Neural progenitor cell (in vitro differentiated cells): ENCODE measurements at places on chromosomes 12 and 14. TPM values are rescaled to one million over a fixed set of nuclear protein-coding genes. Genes with fewer than 3 reads are reported as not detected.
A peak's percentile ranks its signal among the peaks of the same experiment; 100 is the strongest.

The FAM234B gene
- 20.8 and 23.1 TPM in 2 replicates for total RNA-seq

The DHRS1 gene
- 19.7 and 27.4 TPM in 2 replicates for total RNA-seq

The CLEC4D gene
- 0.19 TPM in 2 replicates for total RNA-seq

The SDS gene
- 0.74 TPM in 1 of 2 replicates, not detected in the other for total RNA-seq

The ETFBKMT gene
- 1.5 and 2.7 TPM in 2 replicates for total RNA-seq

The GON7 gene
- total RNA-seq, result 11.2 and 24.6 TPM in 2 replicates

The SRRM4 gene
- total RNA-seq, result 0.07 and 0.34 TPM in 2 replicates

The FLVCR2 gene
- total RNA-seq, result 1.7 and 2.8 TPM in 2 replicates

The TSHR gene
- not detected in 2 replicates for total RNA-seq

The PTPRR gene
- total RNA-seq, result 0.19 TPM in 1 of 2 replicates, not detected in the other

The CPNE6 gene
- not detected in 2 replicates for total RNA-seq

DNA sequence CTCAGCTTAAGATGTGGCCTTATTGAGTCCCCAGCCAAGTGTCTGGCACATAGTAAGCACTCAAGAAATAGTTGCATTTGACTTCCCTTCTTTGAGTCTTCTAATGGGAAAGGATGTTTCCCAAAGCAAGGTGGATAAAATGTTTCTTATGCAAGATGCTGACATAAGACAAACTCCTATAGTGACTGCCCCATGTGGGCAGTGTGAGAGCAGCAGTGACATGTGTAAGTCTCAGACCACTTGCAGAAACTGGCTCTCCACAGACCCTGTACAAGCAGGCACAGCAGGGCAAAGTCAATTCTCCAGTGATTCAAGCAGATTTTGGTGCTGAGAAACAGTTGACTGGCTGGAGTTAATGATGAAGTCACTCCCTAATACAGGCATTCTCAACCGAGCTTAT is 255.3 kb downstream of the ANO2 start:
- no peaks in the 10 kb centered on the region for H3K36me3 ChIP-seq
- no peaks in the 10 kb centered on the region for H3K27me3 ChIP-seq
- H3K4me3 ChIP-seq, result no peak overlapping the region
- no peak overlapping the region for H3K27ac ChIP-seq

- no peaks in the 10 kb centered on the region for H3K36me3 ChIP-seq
- no peak overlapping the region for H3K27ac ChIP-seq
- peaks cover 21% of the 10 kb centered on the region for H3K4me1 ChIP-seq
- peak overlapping the region; percentile 91 for H3K4me3 ChIP-seq
- DNase-seq, result no peak
Measured at GRCh38 chr12:32897281-32897610, 669 bp upstream of the PKP2 start.

- no peak overlapping the region for H3K4me3 ChIP-seq
- no peak overlapping the region for H3K27ac ChIP-seq
- H3K27me3 ChIP-seq, result no peaks in the 10 kb centered on the region
- H3K4me1 ChIP-seq, result no peaks in the 10 kb centered on the region
Measured at GRCh38 chr12:104313568-104314241, 10.2 kb downstream of the EID3 start.

DNA sequence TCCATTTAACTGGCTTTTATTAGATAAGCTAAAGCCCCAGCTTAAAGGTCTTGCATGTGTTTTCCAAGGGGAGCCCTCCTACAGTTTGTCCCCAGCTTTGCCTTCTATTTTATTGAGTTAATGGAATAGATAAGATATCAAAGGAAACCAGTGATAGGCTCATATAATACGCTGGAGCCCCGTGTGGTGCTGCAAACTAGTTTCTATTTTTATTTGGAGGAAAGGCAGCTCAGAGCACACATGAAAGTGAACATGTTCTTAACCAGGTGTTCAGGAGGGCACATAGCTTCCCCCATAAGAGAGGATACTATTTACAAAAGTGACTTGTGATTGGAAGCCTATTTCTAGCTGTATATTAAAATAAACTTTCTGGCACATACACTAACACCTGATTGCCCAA is 251.7 kb downstream of the PDZRN4 start:
- H3K27me3 ChIP-seq, result no peaks in the 10 kb centered on the region
- no peaks in the 10 kb centered on the region for H3K36me3 ChIP-seq
- peaks cover 14% of the 10 kb centered on the region for H3K4me1 ChIP-seq
- no peak overlapping the region for H3K4me3 ChIP-seq
- no peak for DNase-seq

- H3K4me1 ChIP-seq, result peaks cover 10% of the 10 kb centered on the region
- peaks cover 73% of the 10 kb centered on the region for H3K27me3 ChIP-seq
- H3K4me3 ChIP-seq, result peak overlapping the region; percentile 54
Measured at GRCh38 chr14:50002926-50003212, 110.0 kb downstream of the ARF6 start.

DNA sequence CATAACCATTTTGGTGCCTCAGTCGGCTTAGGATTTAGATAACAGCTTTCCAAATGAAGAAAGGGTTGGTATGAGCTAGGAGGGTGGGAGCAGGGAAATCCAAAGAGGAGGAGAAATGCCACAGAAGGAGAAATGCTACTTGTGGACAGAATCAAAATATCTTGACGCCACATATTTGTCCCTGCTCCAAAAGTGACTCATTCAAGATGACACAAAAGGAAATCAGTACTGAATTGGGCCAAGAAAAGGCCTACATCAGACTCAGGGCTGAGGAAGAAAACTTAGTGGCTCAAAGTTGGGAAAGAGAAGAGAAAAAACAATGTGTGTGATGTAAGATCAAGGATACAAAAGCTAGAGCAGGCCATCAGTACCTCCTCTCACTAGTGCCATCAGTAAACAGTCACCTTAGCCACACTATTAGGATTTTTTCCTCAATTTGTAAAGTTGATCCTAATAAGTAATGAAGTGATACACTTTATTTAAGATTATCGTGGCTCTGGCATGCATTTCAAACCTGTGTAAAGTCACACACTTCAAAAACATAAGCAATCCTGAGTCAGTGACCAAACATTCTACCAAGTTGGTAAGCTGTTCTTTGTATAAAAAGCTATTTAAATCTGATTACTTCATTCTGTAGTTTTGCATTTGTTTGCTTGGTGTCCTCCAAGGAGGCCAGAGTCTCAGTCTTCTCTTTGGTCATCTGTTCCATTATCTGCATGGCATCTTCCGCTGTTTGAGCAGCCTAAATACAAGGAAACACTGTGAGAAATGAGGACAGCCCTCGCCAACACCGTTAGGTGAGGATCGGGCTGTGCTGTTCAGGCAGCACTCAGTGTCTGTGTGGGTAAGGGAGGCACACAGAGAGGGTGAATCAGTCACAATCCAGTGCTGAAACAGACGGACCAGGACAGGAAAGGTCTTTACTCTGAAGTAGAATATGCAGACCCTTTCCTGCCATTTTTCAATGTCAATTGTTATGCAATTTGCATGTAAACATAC is 52.6 kb upstream of the VPS33A start:
- H3K4me1 ChIP-seq, result no peaks in the 10 kb centered on the region
- no peak overlapping the region for H3K4me3 ChIP-seq
- H3K27ac ChIP-seq, result no peak overlapping the region
- DNase-seq, result no peak
- no peaks in the 10 kb centered on the region for H3K27me3 ChIP-seq

DNA sequence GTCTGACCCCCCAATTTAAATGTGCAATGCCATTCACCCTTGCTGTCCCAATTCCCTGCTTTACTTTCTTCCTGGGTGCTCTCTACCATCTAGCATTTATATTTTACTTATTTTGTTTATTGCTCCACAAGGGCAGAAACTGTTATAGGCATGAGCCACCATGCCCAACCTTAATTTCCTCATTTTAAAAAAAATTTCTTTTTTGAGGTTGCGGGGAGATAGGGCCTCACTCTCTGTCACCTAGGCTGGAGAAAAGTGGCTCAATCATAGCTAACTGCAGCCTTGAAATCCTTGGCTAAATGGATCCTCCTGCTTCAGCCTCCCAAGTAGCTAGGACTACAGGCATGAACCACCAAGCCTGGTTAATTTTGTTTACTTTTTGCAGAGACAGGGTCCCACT is 13.0 kb downstream of the HPD start:
- DNase-seq, result no peak
- no peak overlapping the region for H3K4me3 ChIP-seq
- H3K4me1 ChIP-seq, result no peaks in the 10 kb centered on the region
- H3K27ac ChIP-seq, result no peak overlapping the region
- no peaks in the 10 kb centered on the region for H3K36me3 ChIP-seq

- H3K36me3 ChIP-seq, result no peaks in the 10 kb centered on the region
- DNase-seq, result no peak
- H3K4me1 ChIP-seq, result no peaks in the 10 kb centered on the region
- no peak overlapping the region for H3K27ac ChIP-seq
Measured at GRCh38 chr14:101929946-101930345, 34.4 kb upstream of the DYNC1H1 start.

GRCh38 chr14:101469382-101470247 is 91.7 kb upstream of the DIO3 start:
- H3K36me3 ChIP-seq, result no peaks in the 10 kb centered on the region
- no peaks in the 10 kb centered on the region for H3K4me1 ChIP-seq
- H3K27ac ChIP-seq, result no peak overlapping the region
- peaks cover 6% of the 10 kb centered on the region for H3K27me3 ChIP-seq

GRCh38 chr12:118813778-118814357 is 167.5 kb upstream of the SRRM4 start:
- H3K4me3 ChIP-seq, result no peak overlapping the region
- H3K27me3 ChIP-seq, result no peaks in the 10 kb centered on the region
- peaks cover 9% of the 10 kb centered on the region for H3K4me1 ChIP-seq

GRCh38 chr12:132410849-132411248 is 79.1 kb upstream of the FBRSL1 start:
- H3K4me1 ChIP-seq, result peaks cover 2% of the 10 kb centered on the region
- peaks cover 48% of the 10 kb centered on the region for H3K27me3 ChIP-seq
- no peak overlapping the region for H3K4me3 ChIP-seq
- no peak for DNase-seq

DNA sequence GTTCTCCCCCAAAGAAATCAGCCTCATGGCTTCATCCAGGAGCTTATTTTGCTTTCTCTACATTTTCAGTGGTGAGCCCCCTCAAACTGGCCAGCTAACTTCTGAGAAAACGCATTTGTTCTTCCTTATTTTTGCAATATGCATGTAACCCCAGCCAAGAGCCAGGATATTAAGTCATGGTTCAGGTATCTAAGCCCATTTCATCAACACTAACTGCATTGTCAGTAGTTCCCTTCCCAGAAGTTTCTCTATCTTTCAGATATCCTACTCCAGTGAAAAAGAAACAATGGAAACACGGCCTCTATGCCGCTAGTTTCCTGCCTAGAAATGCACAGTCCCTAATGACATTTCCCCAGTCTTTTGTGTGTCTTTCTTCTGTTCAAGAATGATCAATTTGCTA is 102.8 kb upstream of the RASSF8 start:
- H3K27ac ChIP-seq, result no peak overlapping the region
- H3K36me3 ChIP-seq, result no peaks in the 10 kb centered on the region
- DNase-seq, result no peak
- H3K27me3 ChIP-seq, result no peaks in the 10 kb centered on the region
- H3K4me1 ChIP-seq, result no peaks in the 10 kb centered on the region
- no peak overlapping the region for H3K4me3 ChIP-seq

DNA sequence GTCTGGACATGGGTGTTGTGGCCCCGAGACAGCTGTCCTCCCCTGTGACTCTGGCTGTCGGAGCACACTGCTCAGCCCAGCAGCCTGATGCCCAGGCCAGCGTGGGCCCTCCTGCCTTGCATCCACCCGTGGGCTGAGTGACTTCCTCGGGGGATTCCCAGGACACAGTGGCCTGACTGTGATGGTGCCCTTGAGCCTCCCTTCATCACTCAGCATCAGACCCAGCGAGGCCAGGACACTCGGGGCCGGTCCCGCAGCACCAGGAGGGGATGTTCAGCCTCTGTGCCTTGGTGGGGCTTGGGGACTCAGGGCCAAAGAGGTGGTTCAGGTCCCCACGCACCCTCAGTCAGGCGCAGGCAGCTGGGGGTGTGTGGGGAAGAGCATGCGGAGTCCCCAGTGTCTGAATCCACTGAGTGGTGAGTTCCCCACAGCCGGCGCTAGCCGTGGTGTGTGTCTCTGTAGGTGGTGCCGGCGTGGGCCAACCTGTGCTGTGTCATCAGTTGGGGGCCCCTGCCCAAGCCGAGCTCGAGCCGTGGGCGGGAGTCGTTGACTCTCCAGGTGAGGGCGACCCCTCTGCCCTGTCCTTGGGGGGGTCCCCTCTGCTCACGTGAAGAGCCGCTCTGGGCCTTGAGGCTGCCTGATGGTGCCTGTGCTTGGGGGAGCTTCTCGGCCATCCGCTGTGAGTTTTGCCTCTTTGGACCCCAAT is 185.8 kb downstream of the ADGRD1 start:
- no peak overlapping the region for H3K4me3 ChIP-seq
- H3K36me3 ChIP-seq, result no peaks in the 10 kb centered on the region
- no peaks in the 10 kb centered on the region for H3K27me3 ChIP-seq
- no peak overlapping the region for H3K27ac ChIP-seq
- peaks cover 7% of the 10 kb centered on the region for H3K4me1 ChIP-seq

DNA sequence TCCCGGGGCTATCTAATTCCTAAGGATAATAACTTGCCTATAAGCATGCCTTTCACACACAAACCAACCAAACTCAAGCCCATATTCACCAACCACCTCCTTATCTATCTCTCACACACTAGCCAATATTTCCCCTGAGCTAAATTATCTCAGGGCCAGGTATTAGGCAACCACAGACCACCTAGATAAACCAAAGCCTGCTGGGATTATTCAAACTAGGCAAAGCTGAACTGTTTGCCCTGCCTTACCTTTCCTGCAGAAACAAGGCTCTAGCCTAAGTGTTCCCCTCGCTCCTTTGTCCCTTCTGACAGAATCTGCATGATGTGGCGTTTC is 114.7 kb upstream of the EEA1 start:
- H3K27ac ChIP-seq, result no peak overlapping the region
- no peak overlapping the region for H3K4me3 ChIP-seq
- no peak for DNase-seq
- no peaks in the 10 kb centered on the region for H3K27me3 ChIP-seq
- no peaks in the 10 kb centered on the region for H3K4me1 ChIP-seq

DNA sequence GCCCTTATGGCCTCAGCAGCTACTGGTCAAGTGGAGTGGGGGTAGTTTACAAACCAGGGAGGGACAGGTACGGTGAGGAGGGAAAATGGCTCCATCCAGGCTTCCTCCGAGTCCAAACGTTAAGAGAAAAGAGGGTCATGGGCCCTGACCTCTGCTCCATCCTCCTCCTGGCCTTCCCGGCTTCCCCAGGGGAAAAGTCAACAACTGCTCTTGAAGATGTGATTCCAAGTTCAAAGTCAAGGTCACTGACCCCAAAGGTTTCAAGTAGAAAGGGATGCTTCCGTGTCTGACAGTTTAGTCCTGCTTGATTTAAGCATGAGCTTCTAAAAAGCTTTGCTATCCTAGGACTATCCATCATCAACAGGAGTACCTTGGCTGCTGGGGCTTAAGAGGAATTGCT is 28.5 kb downstream of the CCDC88C start:
- H3K36me3 ChIP-seq, result no peaks in the 10 kb centered on the region
- peaks cover 36% of the 10 kb centered on the region for H3K4me1 ChIP-seq
- H3K27ac ChIP-seq, result no peak overlapping the region
- no peak for DNase-seq
- no peaks in the 10 kb centered on the region for H3K27me3 ChIP-seq

GRCh38 chr12:28104316-28104715 is 85.9 kb upstream of the CCDC91 start:
- H3K27ac ChIP-seq, result no peak overlapping the region
- no peaks in the 10 kb centered on the region for H3K36me3 ChIP-seq
- H3K4me1 ChIP-seq, result no peaks in the 10 kb centered on the region
